ENCODE measurements at places on chromosomes 5 and 9.

- no peak for DNase-seq
Measured at GRCh38 chr9:82369251-82369945, 380.8 kb downstream of the SPATA31D1 start.

- DNase-seq, result no peak
Measured at GRCh38 chr5:54403885-54404416, 51.5 kb upstream of the HSPB3 start.

DNA sequence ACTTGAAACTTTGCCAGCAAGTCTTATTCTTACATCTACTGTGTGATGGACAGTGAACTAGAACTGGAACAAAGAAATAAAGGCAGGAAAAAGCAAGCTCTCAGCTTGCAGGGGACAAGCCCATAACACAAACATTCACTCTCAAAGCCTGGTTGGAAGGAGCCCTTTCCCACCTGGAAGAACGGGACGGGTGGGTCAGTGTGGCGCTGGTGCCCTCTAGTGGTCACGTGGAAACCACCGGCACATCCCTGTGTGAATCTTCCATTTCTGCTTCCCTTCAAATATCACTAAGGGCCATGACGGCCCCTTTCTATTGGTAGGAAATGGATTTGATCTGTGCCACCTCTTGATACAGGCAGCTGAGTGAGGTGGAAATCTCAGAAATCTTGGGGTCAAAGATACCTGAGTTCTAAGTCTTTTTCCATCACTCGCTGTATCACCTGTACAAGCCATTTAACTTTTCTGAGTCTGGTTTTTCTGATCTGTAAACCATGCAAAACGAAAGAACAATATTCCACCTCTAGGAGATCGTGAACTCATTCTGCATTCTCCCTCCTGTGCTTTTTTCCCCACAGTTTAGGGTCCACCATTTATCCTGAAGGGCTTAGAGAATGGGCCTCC, 211.6 kb downstream of the MSX2 start:
- DNase-seq, result no peak

GRCh38 chr9:16236311-16236710, 634.2 kb downstream of the BNC2 start:
- no peak for DNase-seq

DNA sequence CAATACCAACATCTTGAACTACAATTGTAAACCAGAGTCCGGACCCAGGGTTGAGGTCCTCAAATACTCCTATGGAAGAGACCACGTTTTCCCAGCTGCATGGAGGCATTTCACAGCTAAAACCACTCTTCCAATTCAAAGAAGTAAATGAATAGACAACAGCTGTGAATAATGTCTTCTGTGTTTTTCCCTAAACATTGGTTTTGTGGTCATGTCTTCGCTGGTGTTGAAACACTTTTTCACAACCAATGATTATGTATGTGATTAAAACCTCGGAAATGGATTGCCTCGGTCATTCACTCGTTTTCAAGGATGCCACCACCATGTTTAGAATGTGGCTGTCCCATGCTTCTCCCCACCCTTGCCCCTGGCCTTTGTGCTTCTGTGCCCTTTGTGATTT, 9.4 kb upstream of the TENT4A start:
- DNase-seq, result no peak

DNA sequence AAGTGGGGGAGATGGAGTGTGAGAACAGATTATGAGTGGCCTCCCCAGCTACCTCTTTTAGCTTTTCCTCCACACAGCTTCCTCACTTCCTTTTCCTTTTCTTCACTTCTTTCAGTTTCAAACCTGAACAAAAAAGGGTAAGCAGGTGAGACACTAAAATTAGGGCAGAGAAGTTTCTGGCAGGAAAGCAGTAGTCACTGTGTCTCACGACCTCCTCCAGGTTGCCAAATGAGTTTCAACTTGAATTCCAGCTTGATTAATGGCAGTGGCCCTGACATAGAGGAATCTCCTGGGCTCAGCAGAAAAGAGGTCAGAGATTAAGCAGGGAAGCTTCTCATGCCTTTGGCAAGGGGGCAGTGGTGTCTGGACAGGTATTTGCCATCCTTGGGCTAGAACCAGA, 63.7 kb upstream of the SPINK5 start:
- DNase-seq, result no peak
